Activated CD4-positive, alpha-beta T cell treated with anti-CD3 and anti-CD28 coated beads, Interleukin-2, amount 10 ng/mL, durations not matched to agents 24 days and 14 days (primary cell): ENCODE measurements at places on chromosomes 11 and 22. TPM values are rescaled to one million over a fixed set of nuclear protein-coding genes. Genes with fewer than 3 reads are reported as not detected.

GRCh38 chr11:96393753-96394348, 4.0 kb downstream of the JRKL start:
- DNase-seq: peak; percentile 66

DNA sequence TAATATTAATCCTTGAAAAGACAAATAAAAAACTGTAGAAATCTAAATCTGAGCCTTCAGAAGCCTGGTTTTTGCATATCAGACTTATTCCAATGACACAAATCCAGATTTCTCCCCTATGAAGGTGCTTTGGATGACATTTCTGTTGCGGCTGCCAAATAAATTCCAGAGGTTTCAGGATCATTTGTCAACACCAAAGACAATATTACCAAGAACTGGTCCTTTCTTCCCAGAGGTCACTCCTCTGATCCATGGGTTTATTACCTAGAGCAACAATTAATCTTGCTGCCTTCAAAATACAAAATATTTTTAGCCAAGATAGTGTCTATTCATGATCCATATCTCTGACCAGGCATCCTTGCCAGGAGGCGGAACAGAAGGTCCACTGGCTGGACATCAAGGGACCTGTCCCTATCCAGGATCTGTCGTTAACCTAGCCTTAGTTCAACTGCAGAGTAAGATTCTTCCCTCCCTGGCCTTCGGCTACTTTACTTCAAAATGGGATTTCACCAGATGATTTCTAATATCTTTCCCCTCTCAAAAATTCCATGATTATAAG, 4.9 kb downstream of the CADM1 start:
- DNase-seq: no peak

- no peak for DNase-seq
Observed at GRCh38 chr11:37343290-37343689, 745.3 kb upstream of the RAG2 start.

GRCh38 chr22:47552024-47552423, 789.6 kb downstream of the TBC1D22A start:
- no peak for DNase-seq

The MMP27 gene
- not detected in 2 replicates for total RNA-seq

The THRSP gene
- not detected in 2 replicates for total RNA-seq

The SCGB1D2 gene
- total RNA-seq: not detected in 2 replicates

The OR5M11 gene
- not detected in 2 replicates for total RNA-seq

The OR2AG2 gene
- total RNA-seq: 0.62 and 0.70 TPM in 2 replicates
